ENCODE measurements at places on chromosomes 16 and 17.

DNA sequence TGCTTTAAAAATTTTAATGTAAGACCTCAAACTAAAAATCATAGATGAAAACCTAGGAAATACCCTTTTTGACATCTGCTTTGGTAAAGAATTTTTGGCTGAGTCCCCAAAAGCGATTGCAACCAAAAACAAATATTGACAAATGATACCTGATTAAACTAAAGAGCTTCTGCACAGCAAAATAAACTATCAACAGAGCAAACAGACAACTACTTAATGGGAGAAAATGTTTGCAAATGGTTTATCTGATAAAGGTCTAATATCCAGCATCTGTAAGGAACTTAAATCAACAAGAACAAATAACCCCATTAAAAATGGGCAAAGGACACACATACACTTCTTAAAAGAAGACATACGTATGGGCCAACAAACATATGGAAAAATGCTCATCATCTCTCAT is 242.5 kb downstream of the BCAS3 start:
- DNase-seq, result no peak

GRCh38 chr16:66293207-66293735 is 73.2 kb upstream of the CDH5 start:
- no peak for DNase-seq

- DNase-seq, result no peak
Observed at GRCh38 chr16:48949636-48950035, 332.0 kb downstream of the CBLN1 start.

- no peak for DNase-seq
Observed at GRCh38 chr17:74031316-74032090, 172.0 kb upstream of the RPL38 start.

- DNase-seq, result no peak
Observed at GRCh38 chr17:2542456-2542855, 30.8 kb upstream of the METTL16 start.

GRCh38 chr16:14356064-14356463 is 274.0 kb downstream of the PARN start:
- DNase-seq, result no peak

DNA sequence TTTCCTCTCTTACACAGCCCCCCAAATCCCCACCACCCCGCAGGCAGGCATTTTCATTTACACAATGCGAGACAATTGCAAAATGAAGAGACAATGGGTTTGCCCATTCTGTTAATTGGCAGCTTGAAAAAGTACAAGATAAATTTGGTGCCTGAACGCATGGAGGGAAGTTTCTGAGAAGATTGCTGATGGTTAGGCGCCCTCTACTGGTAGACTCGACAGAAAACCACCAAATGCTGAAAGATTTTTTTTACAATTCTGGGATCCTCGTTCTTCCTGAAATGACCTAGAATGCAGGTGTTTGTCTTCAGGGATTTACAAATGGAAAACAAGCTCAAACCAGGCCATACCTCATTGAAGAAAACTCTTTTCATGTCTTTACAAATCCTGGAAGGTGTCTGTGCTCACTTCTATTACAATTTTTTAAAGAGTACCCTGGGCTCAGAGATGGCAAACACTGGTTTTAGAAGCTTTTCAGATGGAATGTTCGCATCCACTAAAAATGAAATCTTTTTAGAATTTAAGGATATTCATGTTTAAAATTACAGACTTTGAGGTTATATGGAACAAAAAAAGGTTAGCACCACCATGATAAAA is 338.5 kb downstream of the PMP22 start:
- peak; percentile 55 for DNase-seq

GRCh38 chr17:32289471-32290070 is 23.9 kb downstream of the RHBDL3 start:
- DNase-seq, result no peak

GRCh38 chr16:57603115-57604024 is 25.1 kb upstream of the ADGRG1 start:
- DNase-seq, result no peak

DNA sequence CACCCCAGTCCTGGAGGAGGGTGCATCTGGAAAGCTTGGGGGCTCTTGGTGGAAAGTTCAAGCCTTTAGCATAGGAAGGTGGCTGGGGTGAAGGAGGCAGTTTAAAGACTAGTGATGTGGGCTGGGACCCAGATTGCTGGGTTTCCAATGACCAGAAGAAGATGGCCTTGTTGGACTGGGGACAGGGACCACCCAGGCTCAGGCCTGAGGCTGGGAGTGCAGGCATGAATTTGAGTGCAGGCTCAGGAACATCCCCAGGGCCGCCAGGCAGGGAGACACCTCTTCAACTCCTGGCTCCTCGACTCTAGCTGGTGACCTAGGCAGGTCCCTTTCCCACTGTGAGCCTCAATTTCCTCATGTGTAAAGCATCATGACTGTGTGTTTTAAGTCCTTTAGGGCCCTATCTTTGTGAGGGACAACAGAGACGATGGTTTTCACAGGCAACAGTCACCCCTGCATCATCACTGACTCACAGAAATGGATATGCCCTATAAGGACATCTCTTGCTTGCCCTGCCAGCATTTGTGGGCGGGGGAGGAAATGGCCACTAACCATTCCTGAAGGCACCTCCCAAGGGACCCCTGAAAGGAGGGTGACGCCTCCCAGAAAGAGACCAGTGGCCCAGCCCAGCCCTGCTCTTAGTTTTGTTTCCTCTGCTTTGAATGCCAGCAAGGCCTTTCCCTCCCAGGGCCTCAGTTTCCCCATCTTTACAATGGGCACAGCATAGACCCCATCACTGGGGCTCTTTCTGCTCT is 11.1 kb downstream of the NLRC5 start:
- no peak for DNase-seq

DNA sequence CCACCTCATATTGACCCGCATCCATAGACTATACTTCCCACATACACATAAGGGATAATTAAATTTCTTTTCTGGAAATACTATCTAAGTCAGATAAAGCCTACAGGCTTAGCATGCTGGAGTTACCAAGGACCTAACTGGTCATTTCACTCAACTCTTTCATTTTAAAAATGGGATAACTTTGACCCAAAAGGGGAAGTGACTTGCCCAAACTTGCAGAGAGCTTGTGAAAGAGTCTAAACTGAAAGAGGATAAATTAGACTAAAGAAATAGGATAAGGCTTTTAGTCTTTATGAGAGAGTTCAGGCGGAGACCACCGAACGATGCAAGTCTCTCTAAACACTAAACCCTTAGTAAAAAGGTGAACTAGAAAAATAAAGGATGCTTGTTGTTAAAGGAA is 3.9 kb upstream of the KRT33A start:
- DNase-seq, result peak; percentile 0

DNA sequence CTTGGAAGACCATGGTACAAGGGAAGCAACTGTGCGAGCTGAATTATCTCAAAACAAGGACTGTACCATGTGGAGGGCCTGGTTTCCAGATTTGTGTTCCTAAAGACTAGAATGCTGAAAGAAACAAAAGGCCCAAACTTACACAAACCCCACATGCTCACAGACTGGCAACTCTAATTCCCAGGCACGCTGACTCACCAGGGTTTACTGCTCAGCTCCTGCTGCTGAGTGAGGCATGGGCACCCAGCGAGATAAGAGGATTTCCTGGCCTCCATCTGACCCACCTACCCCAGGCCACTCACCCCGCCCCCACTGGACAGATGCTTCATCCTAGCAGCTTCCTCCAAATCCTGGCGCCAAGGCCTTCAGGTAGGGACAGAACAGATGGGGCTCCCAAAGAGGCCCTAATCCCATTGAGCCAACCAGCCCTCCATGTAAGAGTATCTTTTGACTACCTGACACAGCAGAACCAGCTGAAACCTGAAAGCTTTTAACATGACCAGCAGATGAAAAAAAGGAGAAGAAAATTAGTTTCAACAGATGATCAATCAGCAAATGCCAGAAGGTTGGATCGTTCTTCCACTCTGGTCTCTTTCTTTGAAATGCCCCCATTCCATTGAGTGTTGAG is 33.9 kb downstream of the DCUN1D3 start:
- no peak for DNase-seq

DNA sequence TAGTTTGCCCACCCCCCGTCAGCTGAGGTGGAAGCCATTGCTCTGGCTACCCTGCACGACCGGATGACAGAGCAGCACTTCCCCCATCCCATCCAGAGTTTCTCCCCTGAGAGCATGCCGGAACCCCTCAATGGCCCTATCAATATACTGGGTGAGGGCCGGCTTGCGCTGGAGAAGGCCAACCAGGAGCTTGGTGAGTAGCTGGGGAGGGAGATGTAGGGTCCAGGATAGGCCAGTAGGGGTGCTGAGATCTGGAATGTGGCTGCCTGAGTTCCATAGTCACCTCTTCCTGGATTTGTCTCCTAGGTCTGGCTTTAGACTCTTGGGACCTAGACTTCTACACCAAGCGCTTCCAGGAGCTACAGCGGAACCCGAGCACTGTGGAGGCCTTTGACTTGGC is 6.4 kb downstream of the PFAS start:
- no peak for DNase-seq

- no peak for DNase-seq
Observed at GRCh38 chr16:17002565-17002964, 468.2 kb downstream of the XYLT1 start.

GRCh38 chr17:48610282-48611211 is at the start of gene HOXB7:
TSS of gene HOXB7 (minus strand) at chr17:48611017. CDS start at chr17:48610918, 99 bp downstream.
- no peak for DNase-seq

GRCh38 chr17:68176718-68177117 is 71.1 kb upstream of the AMZ2 start:
- DNase-seq, result no peak

- no peak for DNase-seq
Observed at GRCh38 chr17:79654350-79654959, 43.6 kb upstream of the RBFOX3 start.

DNA sequence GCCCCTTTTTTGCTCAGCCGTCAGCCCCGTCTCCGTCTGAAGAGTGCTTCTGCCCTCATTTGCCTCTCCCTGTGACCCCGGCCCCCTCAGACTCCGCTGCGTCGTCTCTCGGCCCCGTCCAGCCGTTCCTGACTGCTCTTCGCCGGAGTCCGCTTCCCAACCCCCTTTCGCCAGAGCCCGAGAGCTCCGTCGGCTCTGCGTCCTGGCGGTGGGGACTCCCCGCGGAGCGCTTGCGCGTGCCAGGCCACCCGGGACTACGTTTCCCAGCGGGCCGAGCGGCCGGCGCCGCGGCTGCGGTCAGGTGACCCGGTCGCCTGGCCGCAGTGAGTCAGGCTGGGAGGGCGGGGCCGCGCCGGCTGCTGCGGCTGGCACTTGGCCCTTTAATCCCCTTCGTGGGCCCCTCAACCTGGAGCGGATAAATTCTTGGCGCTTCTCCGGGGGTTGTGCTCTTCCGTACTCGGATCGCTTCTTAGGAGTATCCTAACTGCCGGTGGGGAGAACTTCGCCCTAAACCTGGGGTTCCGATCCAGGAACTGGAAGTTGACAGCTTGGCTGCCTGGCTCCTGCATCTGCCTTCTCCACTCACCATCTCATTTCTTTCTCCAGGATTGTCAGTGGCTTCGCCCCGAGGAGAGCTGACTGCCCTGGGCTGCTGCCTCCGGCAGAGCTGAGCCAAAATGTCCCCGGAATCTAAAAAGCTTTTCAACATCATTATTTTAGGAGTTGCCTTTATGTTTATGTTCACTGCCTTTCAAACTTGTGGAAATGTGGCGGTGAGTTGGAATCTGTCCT is at the start of gene MFSD11:
TSS of gene MFSD11 (plus strand) at position 444 of the 792 bp plus-strand sequence. CDS start at position 678, 234 bp downstream.
- peak; percentile 97 for DNase-seq

DNA sequence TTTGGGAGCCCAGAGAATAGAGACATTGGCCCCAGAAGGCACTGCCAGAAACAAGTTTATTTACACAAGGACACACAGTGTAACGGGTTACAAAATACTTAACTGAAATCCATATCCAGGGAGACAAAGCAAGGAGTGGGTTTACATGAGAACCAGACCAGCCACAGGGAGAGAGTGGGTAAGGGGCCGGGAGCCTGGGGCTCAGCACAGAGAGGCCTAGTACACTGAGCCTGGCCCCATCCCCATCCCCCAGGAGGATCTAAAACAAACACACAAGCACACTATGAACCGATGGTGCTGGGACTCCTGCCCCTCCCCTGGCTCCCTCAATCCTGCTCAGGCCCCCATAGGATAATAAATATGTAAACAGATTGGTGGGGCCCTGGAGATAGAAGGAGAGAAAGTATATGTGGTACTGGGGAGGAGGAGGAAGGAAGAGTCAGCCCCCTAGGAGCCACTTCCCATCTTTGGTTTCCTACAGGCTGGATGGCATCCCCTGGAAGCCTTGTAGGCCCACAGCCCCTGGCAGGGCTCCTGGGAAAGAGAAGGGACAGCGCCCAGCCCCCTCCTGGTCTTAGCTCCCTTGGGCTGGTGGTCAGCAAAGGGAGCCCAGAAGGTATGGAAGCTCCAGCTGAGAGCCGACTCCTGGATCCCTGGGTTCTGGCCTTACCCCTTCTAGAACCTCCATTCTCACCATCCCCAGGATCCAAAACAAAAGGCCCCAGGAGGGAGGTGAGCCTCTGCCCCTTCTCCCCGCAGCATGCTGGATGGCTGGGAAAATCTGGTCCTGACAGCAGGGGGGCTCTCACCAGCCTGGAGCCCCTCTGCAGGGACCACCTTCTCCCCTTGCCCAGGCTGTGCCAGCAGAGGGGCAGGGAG is 6.4 kb downstream of the G6PC3 start:
- DNase-seq, result no peak

DNA sequence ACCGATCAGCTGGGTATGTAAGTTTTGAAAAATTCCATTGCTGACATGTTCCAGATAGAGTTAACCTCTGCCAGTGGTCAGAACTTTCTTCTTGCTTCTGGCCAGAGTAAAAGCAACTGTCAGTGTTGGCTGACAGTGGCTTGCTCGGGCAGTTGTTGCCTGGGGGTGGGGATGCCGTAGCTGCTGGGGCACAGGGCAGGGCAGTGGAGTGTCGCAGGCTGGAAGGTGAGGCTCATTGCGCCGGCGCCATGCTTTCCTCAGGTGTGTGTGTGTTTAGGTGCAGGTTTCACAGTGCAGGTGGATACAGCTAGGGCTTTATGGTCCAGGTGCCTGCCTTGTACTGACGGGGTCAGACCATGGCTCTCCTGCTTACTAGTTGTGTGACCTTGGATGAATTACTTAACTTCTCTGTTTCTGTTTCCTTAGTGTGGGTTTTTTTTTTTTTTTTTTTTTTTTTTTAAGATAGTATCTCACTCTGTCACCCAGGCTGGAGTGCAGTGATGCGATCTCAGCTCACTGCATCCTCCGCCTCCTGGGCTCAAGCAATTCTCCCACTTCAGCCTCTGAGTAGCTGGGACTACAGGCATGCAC is 156.4 kb downstream of the SNX29 start:
- DNase-seq, result no peak

GRCh38 chr16:67150047-67150832 is 558 bp downstream of the B3GNT9 start:
- DNase-seq, result no peak

GRCh38 chr17:65071861-65072260 is 15.3 kb upstream of the GNA13 start:
- DNase-seq, result no peak

DNA sequence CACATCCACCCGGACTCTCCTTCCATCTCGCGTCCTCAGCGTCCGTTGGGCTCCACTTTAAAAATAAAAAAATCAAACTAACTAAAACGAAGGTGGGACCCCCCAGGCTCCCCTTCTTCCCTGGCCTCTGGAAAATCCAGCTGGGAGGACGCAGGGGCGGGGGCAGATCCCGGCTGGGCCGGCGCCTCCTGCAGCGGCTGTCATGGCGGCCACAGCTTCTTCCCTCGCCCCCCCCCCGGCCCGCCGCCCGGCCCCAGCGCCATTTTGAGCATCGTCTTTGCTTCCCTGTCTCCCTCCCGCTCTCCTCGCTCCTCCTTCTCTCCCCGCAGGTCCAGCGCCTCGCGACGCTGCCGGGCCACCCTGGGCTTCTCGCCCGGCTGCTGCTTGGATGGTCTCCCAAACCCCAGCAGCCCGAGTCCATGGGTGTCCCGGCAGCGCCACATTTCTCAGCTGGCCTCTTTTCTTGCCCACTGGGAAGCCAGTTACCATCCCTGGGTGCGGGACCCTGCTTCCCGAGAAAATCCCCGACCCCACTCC is 3.3 kb downstream of the HOXB2 start:
- DNase-seq, result no peak

Measured in Kasumi-1 (cell line).